ENCODE measurements at places on chromosomes 6 and 20. TPM values are rescaled to one million over a fixed set of nuclear protein-coding genes. Genes with fewer than 3 reads are reported as not detected.

- no peak for DNase-seq
Observed at GRCh38 chr6:117938311-117938995, 31.4 kb downstream of the SLC35F1 start.

- peak; percentile 40 for DNase-seq
Observed at GRCh38 chr6:163533443-163533842, 118.9 kb downstream of the QKI start.

The APCDD1L gene
- total RNA-seq, result not detected

GRCh38 chr6:12962987-12963386 lies 246.4 kb downstream of the PHACTR1 start:
- peak; percentile 88 for DNase-seq

GRCh38 chr6:74875193-74875592 lies 330.7 kb downstream of the COL12A1 start:
- no peak for DNase-seq

The SUMO4 gene
- 1.2 TPM for total RNA-seq

DNA sequence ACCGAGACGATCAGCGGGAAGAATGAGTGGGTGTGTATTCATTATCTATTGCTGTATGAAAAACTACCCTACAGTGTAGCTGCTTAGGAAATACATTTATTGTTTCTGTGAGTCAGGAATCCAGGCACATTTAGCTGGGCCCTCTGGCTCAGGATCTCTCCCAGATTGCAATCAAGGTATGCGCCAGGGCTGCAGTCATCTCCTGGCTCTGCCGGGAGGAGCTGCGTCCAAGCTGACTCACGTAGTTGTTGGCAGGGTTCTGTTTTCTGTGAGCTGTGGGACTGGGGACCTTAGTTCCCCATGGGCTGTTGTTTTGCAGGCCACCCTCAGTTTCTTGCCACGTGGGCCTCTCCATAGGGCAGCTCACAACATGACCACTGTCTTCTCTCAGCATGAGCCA lies 68.2 kb upstream of the FUCA2 start:
- DNase-seq, result peak; percentile 75

GRCh38 chr20:51218603-51219002 lies 195.7 kb upstream of the KCNG1 start:
- DNase-seq, result no peak

- DNase-seq, result no peak
Observed at GRCh38 chr6:15877231-15877630, 214.4 kb upstream of the DTNBP1 start.

The PPP1R16B gene
- total RNA-seq, result 163 TPM

The SULF2 gene
- total RNA-seq, result 85.0 TPM

DNA sequence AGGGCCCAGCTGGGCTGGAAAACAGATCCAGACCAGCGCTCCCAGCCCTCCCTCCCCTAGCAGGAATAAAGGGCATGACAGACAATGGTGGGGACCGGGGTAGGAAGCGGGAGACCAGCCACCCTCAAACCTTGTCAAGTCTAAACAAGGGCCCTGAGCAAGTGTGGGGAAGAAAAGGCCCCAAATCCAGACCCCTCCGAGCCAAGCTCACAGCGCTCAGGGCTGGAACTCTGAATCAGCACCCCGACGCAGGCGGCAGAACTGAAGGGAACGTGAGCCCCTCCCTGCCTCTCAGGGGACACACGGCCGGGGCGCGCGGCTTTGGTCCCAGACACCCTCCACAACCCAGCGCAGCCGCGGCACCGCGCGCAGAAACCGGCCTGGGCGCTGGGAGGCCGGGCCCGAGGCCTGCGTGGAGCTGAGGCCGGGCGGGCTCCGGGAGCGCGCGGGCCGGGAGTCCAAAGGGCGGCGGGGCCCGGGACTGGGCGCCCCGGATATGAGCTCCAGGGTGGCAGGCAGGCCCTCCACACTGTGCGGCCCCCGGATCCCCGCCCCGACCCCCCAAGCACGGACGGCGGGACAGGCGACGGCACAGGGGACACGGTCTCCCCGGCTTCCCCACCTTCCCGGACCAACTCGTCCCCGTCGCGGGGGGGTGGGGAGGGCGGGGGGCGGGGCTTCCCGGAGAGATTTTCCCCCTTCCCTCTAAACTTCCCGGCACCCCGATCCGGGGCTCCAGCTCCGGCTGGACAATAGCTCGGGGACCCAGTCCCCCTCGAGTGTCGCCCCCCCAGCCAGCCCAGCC lies 641 bp downstream of the TEAD3 start:
- no peak for DNase-seq

GRCh38 chr20:22352019-22352418 lies 232.4 kb downstream of the FOXA2 start:
- no peak for DNase-seq

DNA sequence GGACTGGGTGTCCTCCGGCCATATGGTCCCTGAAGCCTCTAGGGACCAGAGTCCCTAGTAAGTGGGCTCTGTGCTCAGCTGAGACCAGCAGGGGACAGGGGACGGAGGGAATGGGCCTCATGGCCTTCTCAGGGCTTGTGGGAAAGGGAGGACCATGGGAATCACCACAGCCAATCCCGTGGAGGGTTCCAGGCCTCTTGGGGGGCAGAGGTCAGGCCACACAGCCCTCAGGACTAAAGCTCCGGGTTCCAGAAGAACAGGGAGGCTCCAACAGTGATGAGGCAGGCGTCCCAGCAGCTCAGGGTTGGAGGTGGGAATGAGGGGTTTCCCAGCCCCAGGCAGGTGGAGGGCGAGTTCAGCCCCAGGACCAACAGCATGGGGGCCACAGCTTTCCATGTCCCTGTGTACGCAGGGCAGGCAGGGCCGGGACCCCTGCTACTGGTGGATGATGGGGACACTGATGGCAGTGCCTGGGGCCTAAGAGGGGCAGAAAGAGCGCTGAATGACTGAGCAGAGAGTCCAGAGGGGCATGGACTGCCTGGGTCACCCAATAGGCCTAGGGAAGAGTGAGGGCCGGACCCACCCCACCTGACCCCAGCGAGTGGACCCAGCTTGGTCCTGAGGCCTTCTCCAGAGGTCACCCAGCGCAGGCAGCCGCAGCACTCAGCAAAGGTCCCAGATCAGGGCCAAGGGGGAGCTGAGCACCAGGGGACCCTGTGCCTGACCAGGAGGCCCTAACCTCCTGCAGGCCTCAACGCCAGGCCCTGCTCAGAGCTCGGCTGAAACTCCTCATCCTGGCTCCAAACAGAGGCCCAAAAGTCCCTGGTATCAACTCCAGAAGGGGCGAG lies 8.8 kb downstream of the MYL9 start:
- no peak for DNase-seq

- peak; percentile 80 for DNase-seq
Observed at GRCh38 chr20:43975096-43975768, 60.6 kb downstream of the TOX2 start.

GRCh38 chr6:137226697-137227096 lies 7.5 kb upstream of the IFNGR1 start:
- DNase-seq, result no peak

DNA sequence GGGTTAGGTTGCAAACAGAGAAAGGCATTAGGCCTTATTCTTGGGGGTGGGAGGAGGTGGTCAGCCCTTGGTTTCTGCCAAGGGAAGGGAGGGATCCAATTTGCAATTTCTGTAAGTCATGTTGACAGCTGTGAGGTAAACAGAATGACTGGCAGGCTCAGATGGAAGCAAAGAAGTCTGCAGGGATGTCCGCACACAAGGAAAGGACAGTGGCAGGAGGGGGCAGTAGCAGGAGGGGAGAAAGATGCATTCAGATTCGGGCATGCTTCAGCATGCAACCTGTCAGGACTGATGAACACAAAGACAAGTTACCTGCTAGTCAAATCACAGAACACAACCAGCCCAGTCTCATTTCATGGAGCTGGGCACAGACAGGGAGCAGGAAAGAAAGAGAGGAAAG lies 217.9 kb upstream of the FOXA2 start:
- no peak for DNase-seq

DNA sequence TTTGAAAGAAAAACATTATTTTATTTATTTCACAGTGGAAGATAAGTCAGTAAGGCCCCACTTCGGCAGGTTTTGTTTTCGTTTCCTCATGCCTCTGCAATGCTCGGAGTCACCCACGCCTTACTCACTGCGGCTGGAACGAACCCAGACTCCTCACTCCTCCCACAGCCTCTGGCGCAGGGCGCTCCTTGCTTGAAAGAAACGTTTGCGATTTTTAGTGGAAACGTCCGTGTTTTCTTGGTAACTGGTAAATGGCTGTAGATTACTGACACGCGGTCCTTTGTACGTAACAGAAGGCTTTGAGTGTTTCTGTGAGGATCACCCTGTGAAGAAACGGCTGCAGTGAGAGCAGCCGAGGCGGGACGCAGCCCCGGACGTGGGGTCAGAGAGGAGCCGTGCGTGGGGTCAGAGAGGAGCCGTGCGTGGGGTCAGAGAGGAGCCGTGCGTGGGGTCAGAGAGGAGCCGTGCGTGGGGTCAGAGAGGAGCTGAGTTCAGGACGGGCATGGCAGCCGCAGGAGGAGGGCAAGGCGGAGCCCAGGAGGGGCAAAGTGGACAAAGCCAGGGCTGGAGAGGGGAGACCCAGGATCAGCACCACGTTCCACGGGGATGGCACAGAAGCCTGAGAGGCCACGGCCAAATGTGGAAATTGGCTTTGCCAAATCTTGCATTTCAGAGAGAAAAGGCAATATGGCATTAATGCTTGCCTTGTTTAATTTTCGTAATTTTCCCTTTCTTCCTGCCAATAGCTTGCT lies 198.6 kb upstream of the THBS2 start:
- no peak for DNase-seq

The HDGFL1 gene
- total RNA-seq, result not detected

The FAM83D gene
- total RNA-seq, result 24.2 TPM

DNA sequence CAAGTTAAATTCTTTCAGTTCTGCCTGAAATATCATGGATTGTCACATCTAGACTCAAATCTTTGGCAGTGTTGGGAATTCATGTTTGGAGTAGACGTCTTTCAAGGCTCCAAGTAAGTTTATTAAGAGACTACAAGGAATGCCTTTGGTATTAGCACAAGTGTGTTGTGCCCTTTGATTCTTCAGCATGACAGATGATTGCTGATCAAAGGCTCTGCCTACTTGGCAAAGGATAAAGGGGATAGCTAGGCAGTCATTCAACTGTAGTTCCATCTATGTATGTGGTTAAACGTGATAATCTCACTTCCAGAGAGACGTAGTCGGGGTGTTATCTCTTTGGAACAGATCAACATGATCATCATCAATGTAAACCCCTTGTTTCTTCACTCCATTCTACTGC lies 86.2 kb downstream of the SPTLC3 start:
- DNase-seq, result no peak

GRCh38 chr20:19692100-19692499 lies 66.0 kb upstream of the RIN2 start:
- DNase-seq, result peak; percentile 14

DNA sequence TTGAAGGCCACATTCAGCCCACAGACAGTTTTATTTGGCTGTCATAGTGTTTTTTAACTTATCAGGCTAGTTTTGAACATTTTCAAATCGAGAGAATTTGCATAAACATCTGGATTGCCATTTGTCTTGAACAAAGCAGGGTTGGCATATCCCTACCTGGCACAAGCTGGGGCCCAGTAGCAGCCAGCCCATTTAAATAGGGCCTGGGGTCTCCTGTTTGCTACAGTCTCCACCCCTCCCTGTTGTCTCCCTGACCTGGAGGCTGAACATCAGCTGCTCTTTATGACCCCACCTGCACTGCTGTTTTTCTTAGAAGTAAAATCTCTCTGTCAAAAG lies 10.5 kb downstream of the BCAS4 start:
- no peak for DNase-seq

The C6orf15 gene
- not detected for total RNA-seq

The RBM24 gene
- total RNA-seq, result 0.65 TPM

DNA sequence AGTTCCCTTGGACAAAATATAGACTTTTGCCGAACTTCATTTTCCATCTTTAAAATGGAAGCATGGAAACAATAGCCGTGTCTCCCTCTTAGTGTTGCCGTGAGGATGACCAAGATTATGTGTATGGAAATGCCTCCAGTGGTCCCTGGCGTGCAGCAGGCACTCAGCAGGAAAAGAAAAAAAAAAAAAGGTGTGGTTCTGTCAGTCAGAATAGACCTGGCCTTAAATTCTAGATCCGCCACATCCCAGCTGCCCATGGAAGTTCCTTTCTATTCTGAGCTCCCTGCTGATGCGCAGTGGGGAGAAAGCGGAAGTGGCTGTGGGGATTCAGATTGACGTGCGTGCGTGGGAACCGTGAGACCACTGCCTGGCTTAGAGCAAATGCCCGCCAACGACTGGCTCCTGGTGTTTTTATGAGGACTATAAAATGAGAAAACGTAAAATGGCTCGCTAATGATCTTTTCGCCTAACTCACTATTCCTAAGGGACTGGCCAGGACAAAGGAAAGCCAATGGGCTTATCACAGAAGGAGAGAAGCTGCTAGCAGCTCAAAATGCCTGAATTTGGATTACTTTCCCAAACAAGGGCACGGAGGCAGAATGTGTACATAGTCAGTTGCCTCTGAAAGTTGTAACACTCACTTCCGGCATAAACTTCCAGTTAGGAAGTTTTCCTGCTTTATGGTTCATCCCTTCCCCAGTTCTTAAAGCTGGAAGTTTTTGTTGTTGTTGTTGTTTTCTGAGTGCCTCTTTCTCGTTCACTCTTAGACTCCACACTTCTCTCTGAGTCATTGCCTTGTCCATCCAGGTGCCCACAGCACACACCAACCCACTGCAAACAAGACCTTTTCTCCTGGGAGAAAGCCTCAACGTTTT lies 11.4 kb upstream of the PDE10A start:
- no peak for DNase-seq

- peak; percentile 86 for DNase-seq
Observed at GRCh38 chr6:89927791-89928550, 33.7 kb downstream of the GJA10 start.

The PNLDC1 gene
- total RNA-seq, result not detected

- DNase-seq, result peak; percentile 33
Observed at GRCh38 chr6:154848580-154848979, 115.4 kb downstream of the SCAF8 start.

DNA sequence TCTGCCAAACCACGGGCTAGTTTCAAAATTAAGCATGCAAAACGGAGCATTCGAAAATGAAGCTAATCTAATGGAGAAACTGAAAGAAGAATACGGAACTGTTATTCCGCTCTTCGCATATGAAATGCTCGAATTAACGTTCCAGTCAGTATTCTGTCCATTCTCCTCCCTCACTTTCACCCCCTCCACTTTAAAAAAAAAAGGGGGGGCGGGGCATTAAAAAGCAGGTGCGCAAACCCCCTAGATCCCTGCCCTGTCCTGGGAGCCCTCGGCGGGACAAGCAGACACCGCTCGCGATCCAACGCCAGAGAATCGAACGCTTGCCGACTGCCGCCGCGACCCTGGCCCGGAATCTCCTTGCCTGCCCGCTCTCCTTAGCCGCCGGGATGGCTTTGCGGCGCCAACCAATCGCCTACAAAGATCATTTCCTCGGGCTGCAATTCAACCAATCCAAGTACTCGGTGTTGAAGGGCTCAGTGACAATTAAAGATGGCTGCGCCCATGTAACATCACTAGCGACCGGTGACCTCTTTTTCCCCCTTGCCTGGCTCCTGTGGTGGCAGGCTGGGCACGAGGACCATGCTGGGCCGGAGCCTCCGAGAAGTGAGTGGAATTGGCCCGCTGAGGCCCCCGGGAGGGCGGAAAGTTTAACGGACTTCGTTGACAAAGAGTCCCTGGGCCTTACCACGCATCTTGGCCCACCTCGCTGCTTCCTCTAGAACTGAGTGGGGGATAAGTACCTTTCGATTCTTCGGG lies at the start of the genes QRSL1 and RTN4IP1:
TSS of gene QRSL1 (plus strand) at position 476 of the 756 bp plus-strand sequence. CDS start at position 580, 104 bp downstream.
TSS of gene RTN4IP1 (minus strand) at position 396 of the 756 bp plus-strand sequence. CDS start 477 bp downstream, outside the sequence.
- peak; percentile 93 for DNase-seq

- DNase-seq, result no peak
Observed at GRCh38 chr6:134731615-134732014, 218.3 kb downstream of the ALDH8A1 start.

Measured in lung microvascular endothelial cell (primary cell).